Left colon (tissue), 2 donors: ENCODE measurements at places on chromosomes 2 and 18. TPM values are rescaled to one million over a fixed set of nuclear protein-coding genes. Genes with fewer than 3 reads are reported as not detected.

Gene POTEI
- total RNA-seq: 0.06 TPM

Gene C1QL2
- not detected for total RNA-seq

Gene MAP2
- 1.6 TPM for total RNA-seq

Gene SIX3
- total RNA-seq: not detected

Gene OSBPL6
- total RNA-seq: 1.8 TPM

Gene TCF23
- not detected for total RNA-seq

Gene LYPD6B
- total RNA-seq: 1.7 TPM

Gene UGT1A6
- total RNA-seq: 6.4 TPM

Gene LDLRAD4
- total RNA-seq: 49.0 TPM

Gene MOGAT1
- total RNA-seq: 0.25 TPM

Gene TMEFF2
- total RNA-seq: 0.50 TPM

Gene MC5R
- not detected for total RNA-seq

Gene DNAJC27
- total RNA-seq: 4.8 TPM

Gene RFX8
- total RNA-seq: not detected

Gene AQP12B
- total RNA-seq: 0.85 TPM

Gene UGT1A7
- total RNA-seq: 5.6 TPM

Gene CABYR
- total RNA-seq: 0.47 TPM

Gene LOXHD1
- total RNA-seq: not detected

Gene FSIP2
- total RNA-seq: 10.6 TPM

Gene DIPK1C
- 0.14 TPM for total RNA-seq
